ENCODE measurements at places on chromosomes 1 and 21.

DNA sequence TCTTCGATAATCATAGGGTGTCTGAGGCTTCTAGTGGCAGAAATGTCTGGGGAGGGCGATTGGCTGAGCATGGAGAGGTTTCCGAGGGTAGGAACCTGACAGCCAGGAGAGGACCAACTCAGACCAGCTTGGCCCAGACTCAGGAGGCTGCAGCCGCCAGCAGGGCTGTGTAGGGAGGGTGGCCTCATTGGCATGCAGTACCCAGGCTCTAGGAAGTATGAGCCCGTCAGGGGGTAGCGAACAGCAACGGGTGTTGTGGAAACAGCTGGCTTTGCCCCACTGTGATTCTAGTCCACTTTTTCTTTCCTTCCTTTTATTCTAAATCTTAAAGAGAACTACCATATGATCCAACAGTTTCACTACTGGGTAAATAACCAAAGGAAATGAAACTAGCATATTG, 103.3 kb downstream of the DIRAS3 start:
- DNase-seq, result no peak

DNA sequence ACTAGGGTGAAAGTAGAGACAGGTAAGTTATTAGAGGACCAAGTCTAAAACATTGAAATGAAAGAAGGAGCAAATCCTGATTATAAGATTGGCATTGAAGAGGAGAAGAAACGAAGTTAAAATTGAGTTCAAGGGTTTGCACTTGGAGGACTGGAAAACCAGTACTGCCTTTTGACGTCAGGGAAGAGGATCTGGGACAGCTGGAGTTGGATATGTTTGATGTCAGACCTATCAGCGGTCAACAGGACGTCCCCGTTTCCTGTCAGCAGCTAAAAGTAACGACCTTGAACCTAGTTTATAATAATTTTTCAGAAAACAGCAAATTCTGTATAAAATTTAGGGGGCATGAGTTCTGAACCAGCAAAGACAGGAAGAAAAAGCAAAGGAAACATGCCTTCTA, 1.2 kb upstream of the NID1 start:
- DNase-seq, result no peak

DNA sequence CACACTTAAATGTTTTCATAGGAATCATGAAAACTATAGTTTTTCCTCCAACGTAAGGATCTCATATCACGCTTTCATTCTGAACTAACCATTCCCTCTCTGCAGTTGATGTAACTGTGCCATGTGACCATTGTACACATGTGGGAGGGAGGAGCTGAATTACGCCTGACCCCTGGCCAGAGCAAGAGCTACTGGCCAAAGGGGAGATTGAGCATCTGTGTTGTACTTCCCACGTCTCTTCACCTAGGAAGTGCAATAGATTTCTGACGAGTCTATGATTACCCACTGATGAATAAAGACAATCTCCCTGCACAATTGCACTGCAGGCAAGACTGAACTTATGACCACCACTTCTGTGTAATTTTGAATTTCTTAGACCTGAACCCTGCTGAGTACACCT, 24.0 kb downstream of the PTPRC start:
- no peak for DNase-seq

- peak; percentile 83 for DNase-seq
Observed at GRCh38 chr1:48654606-48655210, 122.0 kb downstream of the BEND5 start.

- no peak for DNase-seq
Observed at GRCh38 chr1:114075105-114075504, 78.6 kb downstream of the SYT6 start.

- no peak for DNase-seq
Observed at GRCh38 chr1:170857955-170858354, 77.4 kb upstream of the MROH9 start.

DNA sequence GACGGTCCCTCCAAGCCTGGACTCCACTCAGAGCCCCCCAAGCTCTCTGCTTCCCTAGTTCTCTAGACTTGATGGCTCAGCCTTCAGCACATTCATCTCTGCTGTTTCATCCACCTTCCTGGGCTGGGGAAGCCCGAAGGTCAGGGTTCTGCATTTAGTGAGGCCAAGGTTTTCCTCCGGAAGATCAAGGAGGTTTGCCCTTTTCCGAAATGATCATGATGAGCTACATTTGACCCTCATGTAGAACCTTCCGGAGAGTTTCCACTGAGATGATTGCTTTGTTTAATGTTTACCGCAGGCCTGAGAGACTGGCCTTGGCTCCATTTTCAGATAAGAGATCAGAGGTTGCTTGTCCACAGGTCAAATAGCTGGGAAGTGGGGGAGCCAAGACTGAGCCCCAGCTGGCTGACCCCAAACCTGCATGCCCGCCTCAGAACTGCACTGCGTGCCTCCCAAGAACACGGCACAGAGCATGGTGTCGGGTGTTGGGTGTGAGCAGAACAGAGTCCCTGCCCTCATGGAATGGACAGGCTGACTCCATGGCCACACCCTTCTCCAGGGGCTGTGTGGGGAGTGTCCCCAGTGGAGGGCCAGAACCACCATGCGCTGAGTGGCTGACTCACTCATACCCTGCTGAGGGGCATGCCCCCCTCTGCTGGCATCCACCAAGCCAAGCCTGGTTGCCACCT, 200.8 kb upstream of the TMEM51 start:
- DNase-seq, result no peak

- DNase-seq, result no peak
Observed at GRCh38 chr21:41011098-41011731, 156.7 kb upstream of the BACE2 start.

DNA sequence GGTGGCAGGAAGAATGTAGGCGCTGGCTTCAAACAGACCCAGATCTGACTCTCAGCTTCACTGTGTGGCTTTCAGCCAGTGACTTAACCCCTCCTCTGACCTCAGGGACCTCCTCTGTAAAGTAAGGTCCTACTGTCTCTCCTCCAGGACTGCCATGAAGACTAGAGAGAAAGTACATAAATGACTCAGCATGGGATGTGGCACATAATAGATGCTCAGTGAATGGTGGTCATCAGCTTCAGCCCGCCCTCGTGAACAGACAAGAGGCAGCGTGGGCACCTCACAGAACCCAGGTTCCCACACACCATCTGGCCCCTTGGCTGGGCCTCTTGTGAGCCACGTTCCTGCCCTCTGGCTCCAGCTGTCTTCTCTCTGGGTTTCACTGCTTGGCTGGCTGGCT, 126.0 kb downstream of the SYF2 start:
- DNase-seq, result no peak

DNA sequence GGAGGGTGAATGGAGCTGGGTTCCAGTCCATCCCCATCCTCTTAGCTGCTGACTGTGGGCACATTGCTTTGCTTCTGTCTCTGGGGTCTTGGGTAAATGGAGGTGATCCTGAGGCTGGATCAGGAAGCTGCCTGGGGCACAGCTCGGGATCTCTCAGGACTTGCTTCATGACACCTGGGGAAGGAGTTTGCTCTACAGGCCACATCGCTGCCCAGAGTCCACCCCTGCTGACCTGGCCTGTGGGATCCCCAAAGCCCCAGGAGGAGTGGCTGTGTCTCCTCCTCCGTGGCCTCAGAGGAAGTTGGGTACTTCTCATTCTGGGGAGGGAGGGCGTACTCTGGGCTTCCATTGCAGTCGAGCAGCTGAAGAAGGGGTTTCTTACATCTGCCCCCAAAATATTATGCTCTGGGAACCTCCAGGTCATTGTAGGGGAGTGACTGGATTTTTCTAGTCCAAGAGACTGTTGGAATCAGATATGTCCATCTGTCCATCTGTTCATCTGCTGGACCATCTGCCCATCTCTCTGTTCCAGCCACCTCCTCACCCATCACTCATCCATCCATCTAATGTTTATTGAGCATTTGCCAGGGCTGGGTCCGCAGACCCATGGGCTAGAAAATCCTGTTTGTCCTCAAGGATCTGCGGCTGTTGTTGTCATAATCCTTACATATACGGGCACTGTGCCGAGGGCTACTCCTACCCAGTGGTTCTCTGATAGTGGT, 45.9 kb downstream of the ARHGEF10L start:
- DNase-seq, result no peak

- no peak for DNase-seq
Observed at GRCh38 chr1:230778916-230779590, 31.9 kb downstream of the CAPN9 start.

- no peak for DNase-seq
Observed at GRCh38 chr1:190439447-190439846, 38.2 kb downstream of the BRINP3 start.

Measured in islet precursor cell (in vitro differentiated cells).